ENCODE measurements at places on chromosomes 2 and 18.

- DNase-seq: no peak
Measured at GRCh38 chr2:224401641-224402342, at the start of gene FAM124B. Gene FAM124B, minus strand, starts transcription at chr2:224402107. Its CDS starts 339 bp downstream, at chr2:224401768.

- no peak for DNase-seq
Measured at GRCh38 chr2:33433279-33434235, 42.9 kb upstream of the RASGRP3 start.

GRCh38 chr2:205002390-205002789 is 457.1 kb downstream of the PARD3B start:
- no peak for DNase-seq

GRCh38 chr18:32470460-32470713 is 295 bp downstream of the GAREM1 start:
- no peak for DNase-seq

DNA sequence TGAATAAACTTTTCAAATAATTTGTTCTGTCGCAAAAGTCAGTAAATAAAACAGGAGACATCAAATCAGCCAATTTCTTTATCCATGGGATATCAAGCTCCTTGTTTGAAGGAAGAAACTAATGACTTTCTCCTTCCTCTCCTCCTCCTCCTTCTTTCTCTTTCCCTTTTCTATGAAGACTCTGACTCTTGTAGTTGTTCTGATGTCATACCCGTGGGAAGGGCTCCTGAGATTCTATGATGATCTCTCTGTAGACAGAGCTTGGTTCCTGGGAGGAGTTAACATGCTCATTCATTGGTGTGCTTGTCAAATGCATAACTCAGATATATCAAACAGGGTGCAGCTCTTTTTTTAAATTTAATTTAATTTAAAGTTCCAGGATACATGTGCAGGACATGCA is 118.7 kb upstream of the KCTD1 start:
- no peak for DNase-seq

- no peak for DNase-seq
Measured at GRCh38 chr2:104026725-104027124, 827.2 kb upstream of the POU3F3 start.

- DNase-seq: no peak
Measured at GRCh38 chr2:239390546-239391285, 10.1 kb downstream of the HDAC4 start.

DNA sequence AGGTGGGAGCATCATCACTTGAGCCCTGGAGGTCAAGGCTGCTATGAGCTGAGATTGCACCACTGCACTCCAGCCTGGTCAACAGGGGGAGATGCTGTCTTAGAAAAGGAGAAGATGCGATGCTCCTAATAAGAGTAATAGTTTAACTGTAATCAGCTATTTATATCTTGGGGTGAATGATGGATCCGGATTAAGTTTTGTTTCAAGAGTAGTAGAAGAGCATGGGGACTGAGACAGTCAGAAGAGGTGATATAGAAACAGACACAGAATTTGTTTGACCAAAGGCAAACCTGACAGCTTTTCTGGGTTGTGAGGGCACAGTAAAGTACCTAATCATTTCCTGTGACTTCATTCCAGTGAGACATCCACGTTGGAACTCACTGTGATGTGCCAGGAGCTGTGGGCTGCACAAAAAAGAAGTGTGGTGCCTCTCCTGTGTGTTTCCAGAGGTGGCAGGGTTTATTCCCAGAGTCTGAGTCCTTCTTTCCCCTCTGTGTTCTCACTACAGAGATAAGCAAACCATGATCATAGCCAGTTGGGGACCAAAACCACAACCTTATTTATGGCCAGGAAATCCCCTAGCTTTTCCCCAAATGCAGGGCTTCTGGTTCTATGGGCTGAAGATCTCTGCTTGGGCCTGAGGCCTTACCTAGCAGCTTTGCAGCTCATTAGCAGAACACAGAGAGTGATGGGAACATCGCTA is 113.7 kb downstream of the XRCC5 start:
- no peak for DNase-seq

DNA sequence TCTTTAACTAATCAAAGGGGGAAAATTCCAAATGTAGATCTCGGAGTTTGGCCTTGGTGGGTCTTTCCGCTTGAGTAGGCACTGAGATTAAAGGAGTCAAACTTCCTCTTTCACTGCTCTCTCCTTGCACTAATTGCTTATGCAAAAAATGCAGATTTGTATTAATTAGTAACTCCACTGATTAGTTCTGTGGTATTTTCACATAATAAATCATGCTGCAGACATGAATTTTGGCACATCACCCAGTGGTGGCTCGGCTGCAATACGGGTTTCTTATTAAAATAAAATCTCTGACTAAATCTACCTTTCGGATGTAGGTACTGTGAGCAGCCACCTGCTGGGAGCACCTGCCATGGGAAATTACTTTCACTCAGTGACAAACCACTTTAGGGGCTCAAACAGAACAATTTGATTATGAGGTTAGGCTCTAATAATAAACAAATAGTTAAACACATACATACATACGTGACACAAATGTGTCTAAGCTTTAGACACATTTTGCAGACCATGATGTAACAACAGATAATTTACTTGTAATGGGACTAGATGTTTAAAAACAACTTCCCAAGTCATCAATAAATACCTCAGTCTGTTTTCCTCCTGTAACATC is 6.4 kb upstream of the NEUROD1 start:
- DNase-seq: no peak

- DNase-seq: no peak
Measured at GRCh38 chr18:48657447-48658120, 118.8 kb downstream of the CTIF start.

DNA sequence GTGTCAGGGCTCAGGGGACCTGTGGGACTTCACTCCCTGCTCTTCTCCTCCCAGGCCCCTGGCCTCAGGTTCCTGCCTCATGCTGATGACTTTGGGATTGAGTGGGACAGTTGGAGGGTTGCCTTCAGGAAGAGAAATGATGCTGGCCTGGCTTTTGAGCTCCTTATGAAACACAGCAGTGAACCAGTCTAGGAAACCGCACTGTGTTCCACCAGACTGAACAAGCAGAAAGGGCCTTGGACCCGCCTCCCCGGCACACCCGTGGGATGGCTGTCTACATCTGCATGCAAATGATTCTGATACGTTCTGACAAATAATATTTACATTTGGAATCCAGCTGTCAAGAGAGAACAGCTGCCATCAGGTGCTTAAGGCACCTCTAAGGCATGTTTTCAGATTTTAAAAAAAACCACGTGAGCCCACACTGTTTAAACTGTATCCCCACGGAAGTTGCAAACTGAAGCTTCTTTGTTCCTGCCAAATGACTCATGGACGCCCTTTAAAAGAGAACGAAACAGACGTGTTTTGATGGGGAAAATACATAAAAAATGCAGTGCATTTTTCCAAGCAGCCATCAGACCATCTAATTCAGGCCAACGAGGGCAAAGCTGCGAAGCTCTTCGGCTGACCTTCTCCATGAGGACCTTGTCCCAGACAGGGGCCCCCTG is 27.6 kb upstream of the ASAP2 start:
- peak; percentile 59 for DNase-seq

DNA sequence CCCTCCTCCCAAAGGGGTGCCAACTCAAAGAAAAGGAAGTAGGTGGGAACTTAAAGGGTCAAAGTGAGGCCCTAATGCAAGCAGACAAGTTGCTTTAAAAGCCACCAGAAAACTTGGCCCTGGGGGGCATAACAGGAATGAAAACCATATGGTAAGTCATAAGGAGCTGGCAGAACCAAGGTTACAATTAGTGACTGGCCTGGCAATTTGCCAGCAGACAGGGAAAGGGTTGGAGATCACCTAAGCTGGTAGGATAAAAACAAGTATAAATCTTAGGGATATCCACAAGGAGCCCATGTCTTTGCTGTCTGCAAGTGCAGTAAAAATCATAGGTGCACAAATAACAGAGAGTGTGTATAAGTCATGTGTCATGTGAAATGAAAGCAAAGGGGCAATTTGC is 256.7 kb upstream of the LRRTM4 start:
- DNase-seq: no peak

- no peak for DNase-seq
Measured at GRCh38 chr18:32286749-32287148, 96.9 kb downstream of the MEP1B start.

DNA sequence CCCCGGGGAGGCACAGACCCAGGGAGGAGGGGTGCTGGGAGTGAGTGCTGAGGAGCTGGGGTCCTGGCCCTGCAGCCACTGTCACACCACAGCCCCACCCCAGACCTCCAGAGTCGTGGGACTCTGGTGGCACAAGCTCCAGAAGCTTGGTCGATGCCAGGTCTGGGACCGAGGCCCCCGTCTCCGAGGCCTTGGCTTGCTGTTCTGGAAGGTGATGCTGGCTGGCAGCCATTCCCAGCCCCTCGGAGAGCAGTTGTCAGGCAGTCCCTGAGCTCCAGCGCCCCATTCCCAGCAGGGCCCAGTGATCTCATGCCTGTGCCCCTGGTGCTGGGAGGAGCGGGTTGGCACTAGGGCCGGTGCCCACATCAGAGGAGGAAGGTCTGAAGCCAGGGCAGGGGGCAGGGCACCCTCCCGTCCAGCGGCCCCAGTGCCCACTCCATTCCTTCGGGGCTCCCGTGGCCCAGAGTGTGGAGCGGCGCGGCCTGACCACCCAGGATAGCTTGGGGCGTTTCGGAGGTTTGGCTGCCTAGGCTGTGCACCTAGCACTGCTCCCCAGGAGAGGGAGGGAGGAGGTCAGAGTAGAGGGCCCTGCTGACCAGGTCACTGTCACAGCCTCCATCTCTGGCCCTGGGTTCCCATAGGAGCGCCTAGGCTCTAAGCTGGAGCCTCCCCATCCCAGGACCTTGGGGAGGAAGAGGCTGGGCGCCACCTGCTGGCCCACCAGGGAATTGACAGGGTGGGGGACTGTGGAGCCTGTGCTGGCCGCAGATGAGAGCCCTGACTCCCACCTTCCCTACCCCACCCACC is 16.8 kb upstream of the ALPI start:
- DNase-seq: no peak

All from NCI-H1092 (cell line).